ENCODE measurements at places on chromosomes 1 and 21.

GRCh38 chr1:117143172-117143571 lies 21.6 kb upstream of the TRIM45 start:
- no peak for DNase-seq

DNA sequence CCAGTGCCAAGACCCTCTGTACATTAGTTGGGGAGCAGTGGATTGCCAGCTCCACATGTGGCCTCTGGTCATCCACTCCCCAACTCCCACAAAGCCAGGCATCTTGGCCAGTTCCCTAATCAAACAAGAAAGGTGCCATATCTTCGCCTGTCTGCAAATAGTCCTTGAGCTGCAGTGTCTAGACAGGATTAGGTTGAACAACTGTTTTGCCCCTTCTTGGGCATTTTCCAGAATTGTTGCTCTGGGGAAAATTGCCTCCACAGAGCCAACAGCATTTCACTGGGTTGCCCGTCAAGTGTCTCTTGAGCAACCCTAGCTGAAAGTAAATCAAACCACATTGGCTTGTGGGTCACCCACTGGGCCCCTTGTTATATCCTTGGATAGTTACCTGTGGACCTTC lies 109.3 kb downstream of the GDAP2 start:
- no peak for DNase-seq

GRCh38 chr1:78322928-78323680 lies 167.7 kb upstream of the PTGFR start:
- no peak for DNase-seq

DNA sequence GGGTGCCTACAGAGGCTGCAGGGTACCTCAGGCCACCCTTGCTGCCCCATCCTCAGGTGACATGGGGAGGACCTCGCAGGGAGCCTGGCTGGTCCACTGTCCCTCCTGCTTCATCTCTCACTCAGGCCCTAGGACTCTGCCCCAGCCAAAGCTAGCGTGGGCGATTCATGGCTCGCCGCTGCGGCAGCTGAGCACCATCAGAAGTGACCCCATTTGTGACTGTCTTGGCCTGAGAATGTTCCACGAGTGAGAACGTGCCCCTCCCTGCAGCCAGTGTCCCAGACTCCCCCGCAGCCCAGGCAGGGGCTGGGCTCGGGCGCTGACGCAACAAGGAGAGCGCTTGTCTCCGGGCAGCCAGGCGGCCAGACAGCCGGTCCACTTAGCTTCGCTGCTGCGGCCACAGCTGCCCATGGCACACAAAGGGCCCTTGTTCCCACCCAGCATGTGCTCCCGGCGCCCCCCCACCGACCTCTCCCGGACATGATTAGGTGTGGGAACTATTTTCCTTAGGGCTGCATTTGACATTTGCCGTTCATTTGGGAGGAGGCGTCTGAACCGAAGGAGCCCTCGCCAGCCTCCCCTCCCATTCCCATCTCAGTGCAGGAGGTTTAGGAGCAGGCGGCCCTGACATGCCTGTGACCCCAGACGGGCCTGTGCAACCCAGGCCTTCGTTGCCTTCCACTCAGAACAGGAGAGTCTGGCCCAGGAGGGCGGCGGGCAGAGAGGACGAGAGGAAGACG lies 19.3 kb upstream of the POFUT2 start:
- DNase-seq: no peak

DNA sequence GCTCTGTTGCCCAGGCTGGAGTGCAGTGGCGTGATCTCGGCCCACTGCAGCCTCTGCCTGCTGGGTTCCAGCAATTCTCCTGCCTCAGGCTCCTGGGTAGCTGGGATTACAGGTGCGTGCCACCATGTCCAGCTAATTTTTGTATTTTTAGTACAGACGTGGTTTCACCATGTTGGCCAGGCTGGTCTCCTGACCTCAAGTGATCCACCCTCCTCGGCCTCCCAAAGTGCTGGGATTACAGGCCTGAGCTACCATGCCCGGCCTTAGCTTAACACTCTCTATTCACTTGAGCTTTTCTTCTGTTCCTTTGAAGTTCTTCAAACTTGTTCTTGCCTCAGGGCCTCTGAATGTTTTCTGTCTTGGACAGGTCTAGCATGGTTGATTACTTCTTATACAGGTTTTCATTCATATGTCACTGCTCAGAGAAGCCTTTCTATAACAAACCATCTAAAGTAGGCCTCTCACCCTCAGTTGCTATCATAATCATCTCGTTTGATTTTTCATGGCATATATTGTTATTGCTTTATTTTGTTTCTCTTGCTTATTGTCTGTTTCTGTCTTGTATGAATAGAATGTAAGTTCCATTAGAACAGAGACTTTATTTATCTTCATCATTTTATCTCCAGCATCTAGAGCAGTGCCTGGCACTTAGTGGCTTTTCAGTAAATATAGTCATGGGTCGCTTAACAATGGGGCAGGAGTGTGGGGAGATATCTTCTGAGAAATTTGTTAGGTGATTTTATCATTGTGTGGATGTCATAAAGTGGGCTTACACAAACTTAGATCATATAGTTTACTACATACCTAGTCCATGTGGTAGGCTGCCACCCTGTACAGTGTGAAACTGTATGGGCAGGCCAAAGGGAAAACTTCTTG lies 12.1 kb downstream of the OSBPL9 start:
- no peak for DNase-seq

DNA sequence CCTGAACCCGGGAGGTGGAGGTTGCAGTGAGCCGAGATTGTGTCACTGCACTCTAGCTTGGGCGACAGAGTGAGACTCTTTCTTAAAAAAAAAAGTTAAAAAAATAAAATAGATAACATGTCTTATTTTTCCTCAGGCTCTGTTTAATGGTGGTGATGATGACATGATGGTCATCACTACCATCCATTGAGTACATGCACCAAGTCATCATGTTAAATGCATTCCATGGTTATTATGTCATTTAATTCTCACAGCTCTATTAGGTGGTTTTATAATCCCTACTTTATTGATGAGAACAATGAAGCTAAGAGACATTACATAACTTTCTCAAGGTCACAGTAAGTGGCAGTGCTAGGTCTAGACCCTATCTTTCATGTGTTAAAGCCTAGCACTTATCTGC lies 34.4 kb upstream of the MAB21L3 start:
- DNase-seq: no peak

DNA sequence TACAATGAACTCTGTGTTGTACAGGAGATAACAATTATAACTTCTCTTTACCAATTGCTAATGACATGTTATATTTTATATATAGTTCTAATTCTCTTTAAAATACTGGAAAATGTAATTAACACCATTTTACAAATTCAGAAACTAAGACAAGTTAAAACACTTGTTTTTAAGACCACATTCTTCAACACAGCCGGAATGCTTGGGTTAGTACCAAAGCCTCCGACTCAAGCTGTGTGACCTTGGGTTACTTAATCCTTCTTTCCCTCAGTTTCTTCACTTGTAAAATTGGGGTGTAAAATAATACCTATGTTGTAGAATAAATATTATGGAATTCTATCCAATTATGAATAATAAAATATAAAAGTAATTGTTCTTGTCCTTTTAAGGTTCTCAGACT lies 378.7 kb downstream of the USH2A start:
- no peak for DNase-seq

GRCh38 chr1:90716243-90716551 lies 905 bp downstream of the BARHL2 start:
- DNase-seq: no peak

GRCh38 chr1:40628903-40629292 lies 36.6 kb downstream of the RIMS3 start:
- no peak for DNase-seq

DNA sequence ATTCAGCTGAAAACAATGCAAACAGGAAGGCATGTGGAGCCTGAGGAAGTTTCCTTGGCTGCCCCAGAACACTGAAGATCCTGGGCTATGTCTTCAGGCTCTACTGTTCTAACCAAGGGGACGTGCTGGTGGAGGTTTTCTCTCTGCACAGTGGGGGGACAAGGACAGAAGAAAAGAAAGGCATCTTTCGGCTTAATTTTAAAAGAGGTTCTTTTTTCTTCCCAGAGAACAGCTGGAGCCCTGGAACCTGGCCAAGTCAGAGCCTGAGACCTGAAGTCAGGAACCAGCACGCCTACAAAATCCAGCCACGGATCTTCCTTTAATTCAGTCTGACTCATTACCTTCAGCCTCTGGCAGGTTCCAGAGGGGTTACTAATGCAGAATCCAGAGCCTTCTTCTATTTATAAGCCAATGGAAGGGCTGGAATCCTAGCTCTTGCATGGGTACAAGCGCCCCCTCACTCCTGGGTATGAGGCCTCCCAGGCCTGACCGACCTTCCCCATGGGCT lies 19.8 kb downstream of the CTNNBIP1 start:
- DNase-seq: no peak

GRCh38 chr1:233614743-233615521 lies 1.0 kb downstream of the KCNK1 start:
- DNase-seq: no peak

GRCh38 chr1:150053926-150054325 lies 13.7 kb upstream of the VPS45 start:
- no peak for DNase-seq

GRCh38 chr1:208108646-208109330 lies 135.4 kb downstream of the PLXNA2 start:
- no peak for DNase-seq

DNA sequence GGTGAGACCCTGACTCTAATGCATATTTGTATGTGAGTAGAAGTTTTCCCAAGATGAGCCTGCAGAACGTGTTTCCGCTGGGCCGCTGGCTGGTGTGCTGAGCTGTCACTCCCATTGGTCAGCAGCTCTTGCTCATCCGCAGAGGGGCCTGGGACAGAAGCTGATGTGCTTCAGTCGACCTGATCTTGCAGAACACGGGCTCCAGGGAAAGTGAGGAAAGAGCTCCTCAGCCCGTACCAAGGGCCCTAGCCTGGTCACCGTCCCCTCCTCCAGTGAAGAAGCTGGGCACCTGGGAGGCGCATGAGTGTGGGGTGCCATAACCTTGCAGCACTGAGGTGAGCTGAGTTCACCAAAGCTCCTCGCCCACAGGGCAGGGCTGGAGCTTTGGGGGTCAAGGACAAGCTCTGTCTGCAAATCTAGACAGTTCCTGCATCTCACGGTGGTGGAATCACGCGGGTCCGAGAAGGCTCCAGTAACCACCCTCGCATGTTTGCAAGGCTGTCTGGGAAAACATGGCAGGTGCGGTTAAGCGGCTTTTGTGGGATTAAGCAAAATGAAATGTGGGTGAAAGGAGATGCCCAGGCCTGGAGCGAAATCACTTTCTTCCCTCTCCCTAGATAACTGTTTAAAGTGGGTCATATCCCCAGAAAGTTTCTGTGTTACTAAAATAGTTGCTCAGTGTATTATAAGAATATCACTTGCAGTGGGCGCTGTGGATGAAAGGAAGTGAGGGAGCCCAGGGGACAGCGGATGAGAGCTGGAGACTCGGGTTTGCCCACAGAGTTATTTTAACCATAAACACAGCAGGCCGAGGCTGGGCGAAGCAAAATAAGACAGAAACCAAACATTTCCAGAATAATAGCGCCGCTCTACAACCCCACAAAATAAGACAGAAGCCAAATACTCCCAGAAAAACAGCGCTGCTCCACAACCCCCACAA lies 33.1 kb upstream of the LRRC3 start:
- no peak for DNase-seq

DNA sequence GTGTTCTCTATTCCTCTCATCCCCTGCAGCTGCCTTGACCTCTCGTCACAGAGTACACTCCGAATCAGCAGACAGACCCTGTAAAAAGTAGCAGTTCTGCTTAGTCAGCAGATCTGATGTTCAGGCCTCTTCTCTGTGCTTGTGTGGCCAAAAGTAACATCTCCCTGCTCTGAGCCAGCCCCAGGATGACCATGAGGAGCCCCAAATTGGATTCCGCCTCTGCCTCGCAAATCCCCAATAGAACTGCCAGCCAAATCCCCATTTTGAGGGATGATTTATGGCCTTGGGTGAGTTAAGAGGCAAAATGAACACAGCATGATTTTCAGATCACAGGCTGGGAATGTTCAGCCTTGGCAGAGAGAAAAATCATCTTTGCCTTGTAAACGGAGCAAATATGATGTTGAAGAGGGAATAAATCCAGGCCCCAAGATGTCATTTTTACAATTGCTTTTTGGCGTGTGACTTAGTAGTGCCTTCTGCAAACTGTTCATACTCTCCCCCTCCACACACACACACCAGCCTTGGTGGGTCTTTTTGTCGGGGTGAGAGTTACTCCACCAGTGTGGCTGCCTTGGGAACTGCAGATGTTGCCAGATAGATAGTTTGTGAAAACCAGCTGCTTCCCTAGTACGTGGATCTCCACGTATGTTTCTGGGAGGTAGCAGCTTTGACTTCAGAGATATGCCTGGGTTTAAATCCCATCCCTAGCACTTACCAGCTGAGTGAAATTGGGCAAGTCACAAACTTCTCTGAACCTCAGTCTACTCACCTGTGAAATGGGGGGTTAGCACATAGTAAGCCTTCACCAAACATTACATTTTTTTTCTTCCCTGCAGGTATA lies 77.8 kb downstream of the MAN1C1 start:
- DNase-seq: no peak

- DNase-seq: no peak
Measured at GRCh38 chr1:15902882-15903281, 55.4 kb downstream of the SPEN start.

DNA sequence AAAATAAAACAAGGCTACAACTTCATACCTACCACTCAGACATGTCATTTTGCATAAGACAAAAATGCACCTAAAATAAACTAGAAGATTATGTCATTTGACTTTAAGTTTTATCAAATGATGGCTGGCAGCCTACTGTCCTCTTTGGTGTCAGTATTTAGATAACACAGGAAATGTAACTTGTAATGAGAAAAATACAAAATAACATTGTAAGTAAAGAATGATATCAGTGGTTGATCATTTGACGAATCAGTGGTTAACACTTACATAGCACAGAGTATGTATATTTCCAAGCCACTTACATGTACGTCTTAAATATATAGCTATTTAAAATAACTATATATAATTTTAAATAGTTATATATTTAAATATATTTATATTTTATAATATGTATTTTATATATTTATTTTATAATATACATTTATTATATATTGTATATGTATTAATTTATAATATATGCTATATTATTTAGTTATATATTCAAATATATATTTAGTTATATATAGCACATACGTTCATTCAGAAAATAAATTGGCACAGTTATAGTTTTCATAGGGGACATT lies 44.1 kb downstream of the ZNF678 start:
- DNase-seq: no peak

GRCh38 chr21:14522736-14523135 lies 23.4 kb downstream of the SAMSN1 start:
- DNase-seq: no peak

GRCh38 chr1:109114342-109114674 lies 393 bp downstream of the ELAPOR1 start:
- no peak for DNase-seq

DNA sequence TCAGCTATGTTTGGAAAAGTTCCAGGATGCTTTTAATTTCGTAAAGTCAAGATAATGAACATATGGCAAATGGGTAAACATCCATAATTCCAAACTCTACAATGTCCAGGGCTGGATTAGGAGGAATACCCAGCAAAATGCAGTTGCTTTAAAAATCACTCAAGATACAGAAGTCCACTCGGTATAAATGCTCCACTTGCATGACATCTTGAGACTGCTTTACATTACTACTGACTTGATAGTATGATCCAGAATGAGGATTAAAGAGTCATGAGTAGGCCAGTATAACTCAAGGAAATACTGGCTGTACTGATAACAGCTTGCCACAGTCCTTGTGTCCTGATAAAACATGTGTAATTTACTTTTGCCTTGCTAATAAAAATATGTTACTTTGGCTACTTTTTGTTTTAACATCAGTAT lies 58.3 kb upstream of the ANGPTL3 start:
- no peak for DNase-seq
